ENCODE measurements at places on chromosomes 6 and 20. TPM values are rescaled to one million over a fixed set of nuclear protein-coding genes. Genes with fewer than 3 reads are reported as not detected.

Gene PTCRA
- not detected for total RNA-seq

Gene LKAAEAR1
- total RNA-seq: 1.8 TPM

Gene LPA
- total RNA-seq: not detected

Gene IBTK
- total RNA-seq: 28.3 TPM

Gene NOX3
- total RNA-seq: not detected

Gene LCA5
- 0.92 TPM for total RNA-seq

Gene CALHM6
- 30.6 TPM for total RNA-seq

Gene OPRL1
- total RNA-seq: 7.3 TPM

Gene ADGB
- total RNA-seq: not detected

Gene NANP
- total RNA-seq: 1.8 TPM

Gene MATN4
- not detected for total RNA-seq

Gene DEFB132
- not detected for total RNA-seq

Gene SEMG1
- total RNA-seq: not detected

Gene GJA10
- not detected for total RNA-seq

Gene C6orf52
- not detected for total RNA-seq

Gene COL12A1
- not detected for total RNA-seq
